SW480 (cell line): ENCODE measurements at places on chromosomes 6 and 20.
A peak's percentile ranks its signal among the peaks of the same experiment; 100 is the strongest.

DNA sequence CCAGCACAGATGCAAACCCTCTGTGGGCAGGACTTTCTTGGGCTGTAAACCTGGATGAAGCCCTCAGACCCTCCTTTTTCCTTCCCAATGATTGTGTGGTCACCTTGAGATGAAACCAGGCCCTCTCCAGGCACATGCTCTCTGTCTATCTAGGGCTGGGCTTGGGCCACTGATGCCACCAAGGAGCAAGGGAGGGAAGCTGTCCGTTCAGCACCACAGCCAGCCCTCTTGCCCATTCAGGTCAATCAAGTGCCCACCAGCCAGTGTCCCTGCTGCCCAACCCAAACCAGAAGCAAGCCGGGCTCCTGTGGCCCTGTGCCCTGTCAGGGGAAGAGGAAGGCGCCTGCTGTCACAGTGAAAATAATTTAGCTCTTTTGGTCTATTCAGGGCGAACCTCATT lies 8.0 kb downstream of the STMN3 start:
- no peak for DNase-seq

DNA sequence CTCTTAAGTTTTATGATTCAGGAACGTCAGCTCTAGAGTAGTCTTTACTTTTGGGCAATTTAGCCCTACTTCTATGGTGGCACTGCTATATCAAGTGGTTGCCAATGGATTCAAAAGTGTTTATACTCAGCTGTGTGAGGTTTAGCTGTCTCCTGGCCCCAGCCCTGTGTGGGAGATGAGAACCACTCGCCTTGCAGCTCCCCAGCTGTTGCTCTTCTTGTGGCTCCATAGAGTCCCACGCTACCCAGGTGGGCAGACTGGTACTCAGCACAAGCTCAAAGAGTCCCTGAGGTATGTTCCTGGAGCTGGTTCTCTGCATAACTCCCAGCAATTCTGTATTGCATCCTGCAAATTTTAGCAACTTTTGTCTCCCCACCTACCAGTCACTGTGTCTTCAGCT lies 59.6 kb downstream of the C6orf118 start:
- no peak for DNase-seq

GRCh38 chr6:149895833-149896271 lies 2.1 kb downstream of the RAET1E start:
- DNase-seq = peak; percentile 65

DNA sequence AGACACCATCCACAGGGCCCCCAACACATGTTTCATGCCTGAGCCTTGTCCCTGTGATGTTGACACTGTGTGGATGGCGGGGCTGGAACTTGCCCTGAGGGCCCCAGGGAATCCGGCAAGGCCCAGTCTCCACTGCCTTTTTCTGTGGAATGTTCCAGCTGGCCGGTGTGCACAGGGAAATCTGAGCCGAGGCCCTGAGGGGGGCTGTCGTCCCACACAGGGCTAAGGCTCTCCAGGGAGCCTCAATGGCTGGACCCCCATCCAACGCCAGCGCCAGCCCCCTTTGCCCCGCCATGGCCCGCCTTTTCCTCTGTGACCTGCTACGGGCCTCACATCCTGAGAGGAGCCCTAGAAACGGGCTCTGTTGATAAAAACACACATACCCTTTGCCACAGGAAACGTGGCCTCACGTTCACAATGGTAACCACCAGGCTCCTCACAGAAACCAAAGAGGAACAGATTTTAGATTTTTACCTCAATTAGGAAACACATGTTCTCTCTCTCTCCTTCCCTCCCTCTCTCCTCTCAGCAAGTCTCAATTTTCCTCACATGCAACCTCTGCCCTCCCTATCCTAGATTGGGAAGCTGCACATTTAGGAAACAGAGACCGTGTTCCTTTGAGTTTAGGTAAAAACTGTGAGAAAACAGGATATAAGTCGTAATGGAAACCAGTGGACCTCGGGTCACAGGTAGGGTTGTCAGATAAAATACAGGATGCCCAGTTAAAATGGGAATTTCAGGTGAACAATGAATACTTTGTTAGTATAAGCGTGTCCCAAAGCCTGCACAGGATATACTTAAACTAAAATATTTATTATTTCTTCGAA lies 13.7 kb upstream of the ZNF831 start:
- DNase-seq = no peak

DNA sequence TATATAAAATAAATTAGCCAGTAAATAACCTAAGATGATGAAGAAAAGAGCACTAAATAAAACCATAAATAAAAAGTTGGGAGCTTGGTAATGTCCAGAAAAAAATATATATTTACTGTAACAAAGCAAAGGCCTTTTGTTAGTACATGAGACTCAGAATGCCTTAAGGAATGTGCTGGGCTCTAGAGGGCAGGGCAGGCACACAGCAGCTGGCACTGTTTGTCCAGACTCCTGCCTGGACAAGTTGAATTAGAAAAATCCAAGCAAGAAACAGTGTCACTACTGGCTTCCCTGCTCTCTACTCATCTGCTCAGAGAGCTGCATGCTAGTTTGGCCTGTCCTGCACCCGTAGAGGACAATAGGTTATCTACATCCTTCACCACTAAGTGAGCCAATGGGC lies 8.8 kb downstream of the DEFB129 start:
- DNase-seq = peak; percentile 42

DNA sequence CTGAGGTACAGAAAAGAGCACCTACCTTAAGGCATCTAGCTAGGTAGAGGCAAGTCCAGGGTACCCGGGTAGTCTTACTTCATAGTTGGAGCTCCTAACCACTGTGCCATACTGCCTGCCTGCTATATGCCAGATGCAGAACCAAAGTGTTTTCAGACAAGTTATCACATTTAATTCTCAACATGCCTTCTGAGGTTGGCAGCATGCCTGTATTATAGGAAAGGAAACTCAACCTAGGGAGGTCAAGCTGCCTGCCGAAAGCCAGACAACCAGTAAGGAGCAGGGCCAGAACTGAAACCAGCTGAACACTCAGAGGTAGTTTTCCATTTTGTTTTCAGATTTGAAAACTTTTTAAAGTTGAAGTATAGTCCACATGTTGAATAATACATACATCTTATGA lies 5.4 kb downstream of the CTNNBL1 start:
- DNase-seq = no peak

DNA sequence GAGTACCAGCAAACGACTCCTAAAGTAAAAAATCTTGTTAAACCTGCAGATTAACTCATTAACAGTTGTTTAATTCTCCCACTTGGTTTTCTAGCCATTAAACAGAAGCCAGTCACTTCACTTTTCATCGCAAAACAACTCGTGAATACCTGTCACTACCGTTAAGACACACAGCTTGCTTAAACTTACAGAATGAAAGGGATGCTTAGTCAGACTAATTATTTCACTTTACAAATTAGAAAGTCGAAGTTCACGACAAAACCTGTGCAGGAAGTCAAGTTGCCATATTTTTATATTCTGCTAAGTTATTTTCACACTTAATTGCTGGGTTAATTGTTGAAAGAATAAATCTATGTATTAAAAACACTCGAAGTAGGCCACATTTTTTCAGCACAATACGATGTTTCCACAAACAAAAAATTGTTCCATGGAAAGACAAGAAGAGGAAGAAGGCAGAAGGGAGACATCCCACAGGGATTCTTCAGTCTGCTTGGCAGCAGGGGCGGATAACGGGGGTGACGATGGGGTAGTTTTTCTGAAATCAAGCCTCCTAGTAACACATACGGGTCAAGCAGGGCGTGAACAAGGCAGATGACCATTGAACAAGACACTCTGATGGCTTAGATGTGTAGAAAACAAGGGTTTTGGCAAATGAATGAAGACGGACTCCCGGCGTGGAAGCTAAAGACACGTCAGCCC lies 933 bp downstream of the SSR1 start:
- peak; percentile 18 for DNase-seq

- no peak for DNase-seq
These were observed 37.7 kb upstream of the C20orf144 start for GRCh38 chr20:33624399-33624798.

DNA sequence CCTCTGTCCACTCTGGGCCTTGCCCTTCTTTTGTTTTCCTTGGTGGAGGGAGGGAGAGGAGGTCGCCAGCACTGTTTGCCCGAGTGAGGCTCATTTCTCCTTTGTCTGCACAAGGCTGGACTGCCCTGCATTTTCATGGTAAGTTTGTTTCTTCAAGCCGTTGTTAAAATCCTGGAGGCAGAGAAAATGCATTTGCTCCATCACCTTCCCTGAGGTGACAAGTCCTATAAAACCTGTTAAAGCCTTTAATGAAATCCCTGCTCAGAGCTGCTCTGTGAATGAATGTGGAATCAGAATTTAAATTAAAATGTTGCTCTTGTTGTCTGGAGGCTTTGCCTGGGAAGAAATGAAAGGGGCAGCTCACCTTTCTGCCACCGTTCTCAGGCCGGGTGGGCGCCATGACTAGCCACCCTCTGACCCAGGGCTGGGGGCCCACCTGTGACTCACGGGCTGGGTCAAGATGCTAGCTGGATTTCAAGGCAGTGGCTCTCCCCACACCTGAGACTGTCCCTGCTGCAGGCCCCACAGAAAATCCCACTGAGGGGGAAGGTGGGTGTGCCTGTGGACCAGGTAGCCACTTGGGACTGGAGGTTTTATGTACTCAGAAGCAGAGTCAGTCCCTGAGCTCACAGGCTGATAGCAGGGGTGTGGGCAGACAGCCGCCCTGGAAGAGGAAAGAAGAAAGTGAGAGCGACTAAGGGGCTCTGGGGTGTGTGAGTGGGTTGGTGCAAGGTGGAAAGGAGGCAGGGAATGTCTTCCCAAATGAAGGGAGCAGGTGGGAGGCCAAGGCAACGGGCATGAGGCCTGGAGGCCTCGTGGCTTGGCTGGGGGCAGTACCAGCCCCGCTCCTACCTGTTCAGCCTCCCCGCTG lies 24.0 kb upstream of the MYT1 start:
- no peak for DNase-seq

GRCh38 chr6:63504777-63505384 lies 67.4 kb upstream of the LOC128125822 start:
- DNase-seq = no peak

GRCh38 chr20:57369596-57369995 lies 18.5 kb downstream of the RAE1 start:
- DNase-seq = no peak

DNA sequence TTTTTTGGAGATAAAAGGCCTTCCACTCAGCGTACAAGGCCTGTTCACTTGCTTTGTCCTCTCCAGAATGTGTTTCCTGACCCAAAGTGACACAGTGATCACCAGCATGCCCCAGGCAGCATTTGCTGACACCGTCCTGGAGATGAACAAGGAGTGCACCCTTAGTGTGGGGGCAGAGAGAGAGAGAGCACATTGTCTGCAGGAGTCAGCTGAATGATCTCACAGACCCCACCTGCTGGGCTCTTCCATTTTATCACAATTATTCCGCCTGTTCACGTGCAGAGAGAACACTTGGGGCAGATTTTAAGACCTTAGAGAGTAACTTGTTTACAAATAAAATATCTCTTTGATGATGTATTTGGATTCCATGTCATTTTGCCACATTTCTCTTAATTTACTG lies 22.4 kb upstream of the MAS1L start:
- DNase-seq = no peak

- no peak for DNase-seq
These were observed 50.3 kb downstream of the FRK start for GRCh38 chr6:116010386-116010785.

DNA sequence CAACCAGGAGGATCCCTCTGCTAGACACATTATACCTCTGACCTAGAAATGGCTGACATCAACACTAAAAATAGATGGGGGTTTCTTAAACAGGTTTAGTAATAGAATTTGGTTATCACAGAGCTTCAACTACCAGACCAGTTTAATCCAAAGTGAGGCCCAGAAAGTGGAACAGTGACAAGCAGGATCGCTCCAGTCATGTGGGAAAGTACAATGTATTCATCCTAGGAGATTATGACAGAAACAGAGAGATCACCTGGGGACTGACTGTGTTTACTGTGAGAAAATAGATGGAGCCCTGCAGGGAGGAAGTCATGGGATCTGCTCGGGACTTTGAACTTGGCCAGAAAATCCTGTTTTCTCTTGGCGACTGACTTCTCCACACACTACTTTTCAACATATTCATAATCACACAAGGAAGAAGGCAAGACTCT lies 238.7 kb upstream of the SOX4 start:
- no peak for DNase-seq

DNA sequence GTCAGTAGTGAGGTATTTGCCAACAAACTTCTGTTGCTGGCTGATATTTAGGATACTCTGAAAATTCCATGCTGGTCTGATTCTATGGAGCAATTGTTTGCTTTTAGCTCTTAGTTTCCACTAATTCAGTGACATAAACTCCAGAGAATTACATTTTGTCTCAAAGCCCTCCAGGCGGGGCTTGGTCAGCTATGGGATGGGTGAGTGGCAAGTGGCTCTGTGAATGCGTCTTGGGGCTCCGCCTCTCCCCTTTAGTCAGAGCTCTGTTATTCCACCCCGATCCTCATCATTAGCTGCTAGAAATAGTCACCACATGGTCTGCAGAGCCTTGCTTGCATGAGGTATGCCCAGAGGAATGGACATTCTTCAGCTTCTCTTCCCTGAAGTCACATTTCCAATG lies 540.6 kb downstream of the QKI start:
- no peak for DNase-seq

- DNase-seq = no peak
These were observed 445.1 kb downstream of the DOK5 start for GRCh38 chr20:54920491-54920890.

- DNase-seq = peak; percentile 6
These were observed 565 bp downstream of the QKI start for GRCh38 chr6:163414946-163415619.

DNA sequence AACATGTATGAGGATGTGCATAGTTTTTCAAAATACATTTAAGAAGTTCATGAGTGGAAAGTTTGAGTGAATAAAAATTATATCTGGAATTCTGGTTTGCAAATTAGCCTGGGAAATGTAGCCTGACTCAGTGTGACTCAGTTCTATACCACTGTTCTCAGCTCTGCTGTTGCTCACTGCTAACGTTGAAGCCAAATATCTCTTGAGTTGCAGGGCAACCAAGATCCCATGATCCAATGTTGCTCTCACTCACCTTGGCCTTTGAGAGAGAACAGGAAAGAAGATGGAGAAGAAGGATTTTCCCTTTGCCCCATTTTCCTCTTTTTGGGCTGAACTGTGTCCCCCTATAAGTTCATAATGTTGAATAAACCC lies 28.9 kb downstream of the PSMB9 start:
- DNase-seq = no peak

GRCh38 chr6:3610206-3610605 lies 141.3 kb downstream of the PXDC1 start:
- no peak for DNase-seq

GRCh38 chr6:159976686-159977254 lies 7.9 kb downstream of the IGF2R start:
- DNase-seq = no peak

GRCh38 chr20:14992961-14993360 lies 655.5 kb upstream of the FLRT3 start:
- no peak for DNase-seq

DNA sequence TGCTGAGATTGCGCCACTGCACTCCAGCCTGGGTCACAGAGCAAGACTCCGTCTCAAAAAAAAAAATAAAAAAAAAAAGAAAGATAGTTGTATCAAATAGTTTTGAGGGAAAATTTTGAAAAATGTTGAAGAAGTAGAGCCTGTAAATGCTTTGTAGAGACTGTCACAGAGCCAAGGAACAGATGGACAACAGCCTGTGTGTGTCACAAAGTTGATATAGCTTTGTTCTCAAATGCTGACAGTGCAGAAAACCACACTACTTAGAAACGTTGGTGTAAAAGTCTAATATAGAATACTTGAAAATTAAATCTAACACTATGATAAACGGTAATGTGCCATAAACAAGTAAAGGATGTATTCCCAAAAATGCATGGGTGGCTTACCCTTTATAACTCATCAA lies 25.4 kb downstream of the PTK7 start:
- no peak for DNase-seq

GRCh38 chr20:52379723-52380336 lies 188.3 kb upstream of the ZFP64 start:
- DNase-seq = peak; percentile 35

GRCh38 chr20:59945175-59945574 lies 5.0 kb downstream of the FAM217B start:
- DNase-seq = no peak
